Astrocyte of the cerebellum (primary cell): ENCODE measurements at places on chromosomes 7 and 10.

- peak; percentile 100 for DNase-seq
Observed at GRCh38 chr10:58157076-58157766, 110.5 kb downstream of the IPMK start.

GRCh38 chr7:6315746-6316145 is 43.3 kb upstream of the CYTH3 start:
- DNase-seq: no peak

DNA sequence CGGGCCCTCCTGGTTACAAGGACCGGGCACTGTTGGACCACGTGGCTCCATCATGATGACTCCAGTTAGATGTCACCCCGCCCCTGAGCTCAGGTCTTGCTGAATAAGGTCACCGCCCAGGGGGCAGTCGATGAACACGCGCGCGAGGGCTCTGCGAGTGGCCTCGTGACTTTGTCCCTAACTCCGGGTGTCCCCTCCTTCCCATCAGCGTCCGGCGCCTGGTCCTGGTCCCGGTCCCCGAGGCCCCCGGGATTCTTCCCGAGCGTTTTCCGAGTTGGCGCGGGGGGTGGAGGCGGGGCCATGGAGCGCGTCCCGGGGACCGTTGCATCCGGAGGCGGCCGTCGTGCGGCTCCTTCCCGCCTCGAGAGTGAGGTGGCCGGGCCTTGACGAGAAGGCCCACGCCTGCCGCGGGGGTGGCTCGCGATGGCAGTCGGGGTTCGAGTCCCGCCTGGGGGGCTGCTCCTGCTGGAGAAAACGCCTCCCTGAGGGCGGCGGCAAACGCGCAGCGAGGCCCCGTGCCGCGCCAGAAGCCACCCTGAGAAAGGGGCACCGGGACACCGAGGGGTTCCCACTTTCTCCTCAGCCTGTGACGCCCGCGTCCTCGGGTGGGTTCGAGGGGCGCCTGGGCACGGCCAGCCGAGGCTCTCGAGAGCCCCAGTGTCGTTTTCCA is 569 bp upstream of the NPTX2 start:
- DNase-seq: no peak

DNA sequence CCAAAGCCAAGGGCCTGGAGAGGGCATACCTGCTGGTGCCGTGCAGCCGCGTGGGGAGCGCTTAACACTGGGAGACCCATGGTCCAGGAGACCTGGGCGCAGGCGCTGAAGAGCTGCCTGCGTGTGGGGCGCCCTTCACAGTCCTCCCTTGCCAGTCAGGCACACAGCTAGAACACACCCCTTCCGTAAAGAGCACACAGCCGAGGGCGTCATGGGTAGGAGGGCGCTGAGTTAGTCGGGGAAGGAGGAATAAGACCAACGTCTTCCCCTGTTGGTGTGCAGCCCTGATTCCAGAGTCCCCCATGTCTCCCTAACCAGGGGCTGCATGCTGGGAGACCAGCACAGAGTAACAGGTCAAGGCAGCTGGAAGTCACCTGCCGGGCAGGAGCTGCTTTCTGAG is 273.9 kb downstream of the USP6NL start:
- DNase-seq: no peak

- no peak for DNase-seq
Observed at GRCh38 chr7:29444267-29444666, 119.4 kb upstream of the PRR15 start.

DNA sequence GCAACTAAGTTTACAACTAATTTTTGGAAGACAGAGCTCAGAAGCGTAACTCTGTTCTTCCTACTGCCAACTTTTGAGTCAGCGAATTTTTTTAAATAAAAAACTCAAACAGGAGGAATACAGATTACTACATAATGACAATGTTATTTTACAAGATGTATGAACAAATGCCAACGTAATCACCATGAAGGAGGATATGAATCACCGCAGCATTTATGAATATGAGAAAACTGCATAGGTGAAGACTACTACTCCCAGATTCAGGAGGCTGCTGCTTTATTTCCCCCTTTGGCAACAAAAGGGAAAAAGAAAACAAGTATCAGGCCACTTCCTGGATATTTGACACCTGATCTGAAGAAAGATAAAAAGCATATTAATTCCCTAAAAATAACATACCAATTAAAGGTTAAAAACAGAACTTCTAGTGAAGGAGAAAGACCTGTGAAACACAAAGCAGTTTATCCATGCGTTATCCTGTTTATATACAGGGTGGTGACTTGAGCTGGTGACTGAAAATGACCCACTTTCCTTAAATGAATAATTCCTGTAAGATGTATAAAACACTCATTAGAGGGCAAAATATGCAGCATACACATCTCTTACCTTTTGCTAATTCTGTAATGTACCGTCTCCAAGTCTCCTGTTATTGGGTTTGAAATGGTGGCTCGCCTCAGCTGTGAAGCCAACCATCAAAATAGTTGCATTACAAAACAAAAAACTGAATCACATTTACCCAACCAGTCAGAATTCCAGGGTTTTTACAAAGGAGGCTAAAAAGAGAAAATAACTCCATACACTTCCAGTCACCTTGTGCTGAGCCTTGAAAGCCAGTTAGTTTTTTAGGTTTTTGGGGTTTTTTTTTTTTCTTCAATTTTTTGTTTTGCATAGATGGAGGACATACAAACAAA is 52.0 kb downstream of the P4HA1 start:
- DNase-seq: peak; percentile 83

DNA sequence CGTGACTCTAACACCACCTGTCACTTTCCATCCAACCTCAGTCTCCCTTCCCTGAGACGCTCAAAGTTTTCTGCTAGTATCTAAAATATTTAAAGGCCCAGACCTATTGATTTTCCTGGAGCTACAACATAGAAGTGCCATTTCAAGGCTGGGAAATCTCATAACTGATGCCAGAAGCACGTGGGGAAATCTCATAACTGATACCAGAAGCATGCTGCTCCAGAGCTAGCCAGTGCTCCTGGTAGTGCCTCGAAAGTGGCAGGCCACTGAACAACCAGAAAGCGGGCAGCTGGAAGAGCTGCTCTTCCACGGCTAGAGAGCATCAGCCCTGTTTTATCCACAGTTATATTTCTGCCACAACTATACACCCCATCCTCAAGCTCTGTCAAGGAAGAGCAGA is 72.5 kb downstream of the CAV1 start:
- no peak for DNase-seq

GRCh38 chr7:70805360-70805759 is 326.6 kb upstream of the GALNT17 start:
- DNase-seq: peak; percentile 27

DNA sequence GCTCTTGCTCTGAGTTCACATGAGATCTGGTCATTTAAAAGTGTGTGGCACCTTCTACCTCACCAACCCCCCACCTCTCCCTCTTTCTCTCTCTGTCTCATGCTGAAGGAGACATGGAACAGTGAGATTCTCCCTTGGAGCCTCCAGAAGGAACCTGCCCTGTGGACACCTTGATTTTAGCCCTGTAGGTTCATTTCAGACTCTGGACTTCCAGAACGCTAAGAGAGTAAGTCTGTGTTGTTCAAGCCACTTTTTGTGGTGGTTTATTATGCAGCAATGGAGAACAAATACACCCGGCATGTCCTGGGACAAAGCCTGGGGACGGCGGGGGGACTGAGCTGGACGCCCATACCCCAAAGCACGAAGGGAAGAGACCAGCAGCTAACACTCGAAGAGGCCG is 20.7 kb upstream of the GIMAP8 start:
- no peak for DNase-seq

GRCh38 chr10:17780727-17781126 is 28.4 kb upstream of the MRC1 start:
- no peak for DNase-seq

- DNase-seq: no peak
Observed at GRCh38 chr10:51321980-51322379, 247.7 kb downstream of the PRKG1 start.

- no peak for DNase-seq
Observed at GRCh38 chr7:159147246-159147645, 2.6 kb upstream of the VIPR2 start.

GRCh38 chr10:79178614-79179163 is 109.9 kb downstream of the ZMIZ1 start:
- DNase-seq: peak; percentile 67

DNA sequence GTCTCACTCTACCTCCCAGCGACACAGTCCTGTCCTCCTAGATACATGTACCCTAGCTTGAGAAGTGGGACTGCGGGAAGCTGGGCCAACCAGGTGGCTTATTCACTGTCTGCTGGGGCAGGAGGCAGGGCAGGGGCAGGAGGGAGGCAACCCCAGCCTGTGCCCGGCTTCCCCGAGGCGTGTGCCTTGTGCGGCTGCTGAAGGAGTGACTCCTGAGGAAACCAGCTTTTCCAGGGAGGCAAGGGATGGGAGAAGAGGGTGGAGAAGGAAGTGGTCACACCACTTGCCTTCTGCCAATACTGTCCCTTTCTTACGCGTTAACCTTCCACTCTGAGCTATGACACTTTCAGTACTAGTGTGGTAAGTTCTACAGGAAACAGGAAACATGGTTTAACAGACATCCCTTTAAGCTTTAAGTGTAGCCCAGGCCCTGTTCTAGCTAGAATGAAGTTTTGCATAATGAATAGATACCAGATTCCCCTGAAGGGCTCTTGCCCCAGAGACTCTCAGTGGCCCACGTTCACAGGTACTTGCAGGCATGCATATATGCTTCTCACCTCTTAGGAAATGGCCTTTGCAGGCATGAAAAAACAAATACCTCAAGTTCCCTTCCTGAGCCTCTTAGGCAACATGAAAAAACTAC is 40.6 kb downstream of the SYPL1 start:
- DNase-seq: no peak

GRCh38 chr7:226281-226895 is 34.0 kb downstream of the FAM20C start:
- no peak for DNase-seq

DNA sequence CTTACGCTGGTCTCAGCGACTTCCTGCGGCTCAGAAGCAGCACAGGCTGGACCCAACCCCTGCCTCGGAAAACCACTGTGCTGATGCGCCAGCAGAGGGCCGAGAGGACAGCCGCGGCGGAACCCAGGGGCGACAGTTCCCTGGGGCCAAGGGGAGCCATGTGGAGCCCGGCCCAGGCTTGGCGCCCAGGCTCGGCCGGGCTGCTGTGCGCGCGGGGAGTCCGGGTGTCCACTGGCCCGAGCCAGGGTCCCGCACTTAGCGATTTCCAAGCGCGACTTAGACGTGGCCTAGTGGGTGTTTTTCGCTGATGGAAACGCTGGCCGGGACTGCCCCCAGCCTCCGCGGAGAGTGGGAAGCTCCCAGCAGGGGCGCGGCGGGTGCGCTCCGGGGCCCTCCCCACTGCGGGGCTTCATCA is 18.6 kb upstream of the ZNF32 start:
- DNase-seq: no peak

- no peak for DNase-seq
Observed at GRCh38 chr10:77417806-77418640, 219.6 kb downstream of the KCNMA1 start.

GRCh38 chr10:3485057-3485686 is 299.8 kb downstream of the KLF6 start:
- no peak for DNase-seq

GRCh38 chr10:7523656-7524055 is 112.8 kb upstream of the SFMBT2 start:
- DNase-seq: no peak

GRCh38 chr10:112797197-112797596 is 152.8 kb upstream of the TCF7L2 start:
- DNase-seq: no peak

DNA sequence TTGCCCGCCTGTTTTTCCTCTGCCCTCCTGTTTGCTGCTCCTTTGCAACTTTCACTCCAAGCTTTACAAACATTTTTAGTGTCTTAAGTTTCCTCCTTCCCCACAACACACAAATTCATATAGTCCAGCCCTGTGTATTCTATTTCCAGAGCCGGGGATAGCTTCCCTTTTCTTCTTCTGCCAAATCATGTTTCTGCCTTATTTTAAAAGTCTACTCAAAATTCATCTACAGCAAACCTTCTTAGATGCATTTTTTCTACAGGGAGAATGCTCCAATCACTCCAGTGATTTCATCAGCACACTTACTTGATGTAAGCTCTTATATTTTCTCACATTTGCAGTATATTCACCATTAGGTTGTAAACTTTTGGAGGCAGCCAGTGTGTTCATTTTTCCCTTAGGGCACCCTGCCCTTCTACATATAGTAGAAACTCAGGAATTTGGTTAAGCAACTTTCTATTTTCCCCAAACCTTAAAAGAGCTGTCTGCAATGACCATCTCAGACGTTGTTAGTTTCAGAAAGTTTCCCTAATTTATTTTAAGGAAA is 12.4 kb upstream of the ACTA2 start:
- DNase-seq: no peak

GRCh38 chr10:14172336-14172950 is 158.3 kb downstream of the FRMD4A start:
- DNase-seq: no peak

DNA sequence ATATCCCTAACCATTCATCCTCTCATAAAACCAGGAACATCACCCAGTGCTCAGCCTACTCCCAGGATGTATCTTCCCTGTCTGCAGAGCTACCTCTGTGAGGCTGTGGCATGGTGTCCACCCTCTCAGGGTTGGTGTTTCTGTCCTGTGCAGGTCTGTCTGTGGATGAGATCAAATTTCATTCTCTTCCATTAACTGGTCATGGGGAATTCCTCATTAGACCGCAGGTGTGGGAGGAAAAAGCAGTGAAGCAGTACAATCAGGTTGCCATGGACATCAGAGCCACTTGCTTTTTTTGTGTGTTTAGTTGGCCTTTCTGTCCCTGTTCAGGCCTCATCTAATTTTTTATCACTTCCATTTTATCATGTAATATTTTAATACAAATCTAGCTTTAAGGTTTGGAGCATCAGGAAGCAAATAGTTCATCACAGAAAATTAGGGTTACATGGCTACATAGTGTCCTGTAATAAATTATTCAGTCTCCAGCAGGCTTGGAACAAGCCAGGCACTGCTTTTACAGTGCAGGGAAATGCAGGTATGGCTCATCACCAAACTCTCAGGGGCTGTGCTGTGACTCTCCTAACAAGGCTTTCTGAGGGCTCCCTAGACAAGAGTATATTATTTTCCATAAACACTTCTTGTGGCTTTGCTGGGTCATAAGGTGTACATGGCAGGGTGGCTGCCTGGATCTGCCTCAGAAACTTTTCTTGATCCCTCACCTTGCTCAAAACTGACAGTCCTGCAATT is 594.9 kb upstream of the IGFBP3 start:
- DNase-seq: no peak

DNA sequence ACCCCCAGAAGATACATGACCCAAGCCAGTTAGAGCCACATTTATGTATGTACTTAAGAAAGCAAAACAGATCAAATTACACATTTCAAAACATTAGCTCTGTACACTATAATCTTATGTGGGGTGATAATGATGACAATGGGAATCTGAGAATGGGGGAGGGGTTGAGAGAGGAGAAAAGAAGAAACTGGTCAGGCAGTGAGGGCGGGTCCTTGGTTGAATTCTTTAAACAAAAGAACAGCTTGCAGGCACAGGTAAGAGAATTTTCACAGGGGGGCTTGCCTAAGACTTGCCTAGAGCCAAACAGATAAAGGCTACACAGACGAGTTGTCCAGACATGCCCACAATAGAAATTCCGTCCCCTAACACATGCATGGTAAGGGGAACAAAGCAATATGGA is 76.8 kb upstream of the PTER start:
- DNase-seq: no peak

GRCh38 chr7:28405662-28406061 is 6.7 kb upstream of the CREB5 start:
- DNase-seq: peak; percentile 68
